ENCODE measurements at places on chromosomes 3 and 15. TPM values are rescaled to one million over a fixed set of nuclear protein-coding genes. Genes with fewer than 3 reads are reported as not detected.

The TMEM40 gene
- polyA plus RNA-seq: 2.3 TPM

DNA sequence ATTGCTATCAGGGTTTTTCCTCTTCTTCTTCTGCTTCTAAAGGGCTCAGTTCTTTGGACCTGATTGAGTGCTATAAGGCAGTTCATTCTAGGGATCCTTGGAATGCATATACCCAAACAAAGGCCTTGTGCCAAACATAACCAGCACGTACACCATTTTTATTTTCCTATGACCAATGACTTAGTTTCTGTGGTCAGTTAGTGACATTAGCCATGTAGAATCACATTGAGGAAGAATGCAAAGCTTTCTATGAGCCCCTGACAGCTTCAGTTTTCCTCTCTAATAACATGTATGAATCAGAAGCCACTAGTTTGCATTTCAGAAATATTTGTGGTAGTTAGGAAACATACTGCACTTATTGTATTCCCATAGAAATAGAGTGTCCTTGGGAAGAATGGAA, 240.0 kb downstream of the THRB start:
- no peak for DNase-seq

The TM6SF1 gene
- 5.0 TPM for polyA plus RNA-seq

DNA sequence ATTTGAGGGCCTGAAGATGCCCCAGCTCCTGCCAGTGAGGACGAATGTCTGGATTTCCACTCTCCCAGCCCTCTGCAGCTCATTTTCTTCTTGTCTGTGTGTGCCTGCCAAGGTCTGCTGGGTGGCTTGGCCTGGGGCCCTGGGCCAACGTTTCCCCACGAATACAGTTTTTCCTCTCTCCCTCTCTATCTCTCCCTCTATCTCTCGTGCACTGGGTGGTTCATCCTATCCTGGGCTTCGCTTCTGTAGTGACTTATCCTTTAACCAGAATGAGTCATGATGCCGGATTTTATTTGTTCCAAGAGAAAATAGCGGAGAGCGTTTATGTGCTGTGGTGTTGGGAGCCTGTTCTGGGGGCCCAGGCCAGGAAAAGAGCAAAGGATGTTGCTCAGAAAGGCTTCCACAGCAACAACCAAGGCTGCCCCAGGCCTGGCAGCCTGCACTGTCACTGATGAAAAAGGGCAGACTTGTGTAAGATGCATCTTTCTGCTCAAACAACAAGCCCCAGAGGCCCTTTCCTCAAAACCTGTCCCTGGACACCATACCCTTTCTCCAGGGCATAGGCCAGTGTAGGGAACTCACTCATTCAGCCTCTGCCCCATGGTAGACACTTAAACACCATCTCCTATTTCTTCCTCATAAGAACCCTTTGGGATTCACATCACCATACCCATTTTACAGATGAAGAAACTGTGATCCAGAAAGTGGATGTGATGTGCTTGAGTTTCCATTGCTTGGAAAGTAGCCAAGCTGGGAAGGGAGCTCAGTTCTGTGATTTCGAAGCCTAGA, 47.3 kb downstream of the ITGA11 start:
- DNase-seq: no peak

GRCh38 chr3:157475921-157476414, 27.2 kb downstream of the VEPH1 start:
- DNase-seq: no peak

- DNase-seq: no peak
These were observed 32.6 kb upstream of the PCSK6 start for GRCh38 chr15:101522091-101522490.

DNA sequence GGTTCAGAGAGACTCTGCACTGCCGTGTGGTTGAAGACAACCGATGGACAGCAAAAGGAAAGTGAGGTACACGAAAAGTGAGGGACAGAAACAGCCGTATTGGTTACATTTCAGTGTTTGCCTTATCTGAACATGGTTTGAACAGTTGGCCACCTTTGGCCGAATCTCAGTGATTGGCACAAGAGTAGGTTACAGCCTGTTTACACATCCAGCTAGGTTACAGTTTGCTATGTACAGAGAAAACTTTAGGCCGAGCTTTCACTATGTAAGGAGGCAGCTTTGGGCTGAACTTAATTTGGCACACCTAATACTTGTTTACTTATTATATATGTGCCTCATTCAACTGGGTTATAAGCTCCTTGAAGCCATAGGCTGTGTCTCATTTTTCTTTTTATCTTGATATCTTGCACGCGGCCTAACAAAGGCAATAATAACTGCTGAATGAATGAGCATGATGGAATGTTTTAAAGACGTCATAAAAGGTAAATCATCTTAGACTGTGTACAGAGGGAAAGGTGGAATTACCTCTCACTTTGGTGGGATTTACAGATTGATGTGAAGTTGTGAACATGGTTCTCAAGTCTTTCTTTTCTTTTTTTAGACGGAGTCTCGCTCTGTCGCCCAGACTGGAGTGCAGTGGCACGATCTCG, 17.2 kb upstream of the GREM1 start:
- no peak for DNase-seq

- no peak for DNase-seq
These were observed 35.8 kb downstream of the HCN4 start for GRCh38 chr15:73333001-73333400.

DNA sequence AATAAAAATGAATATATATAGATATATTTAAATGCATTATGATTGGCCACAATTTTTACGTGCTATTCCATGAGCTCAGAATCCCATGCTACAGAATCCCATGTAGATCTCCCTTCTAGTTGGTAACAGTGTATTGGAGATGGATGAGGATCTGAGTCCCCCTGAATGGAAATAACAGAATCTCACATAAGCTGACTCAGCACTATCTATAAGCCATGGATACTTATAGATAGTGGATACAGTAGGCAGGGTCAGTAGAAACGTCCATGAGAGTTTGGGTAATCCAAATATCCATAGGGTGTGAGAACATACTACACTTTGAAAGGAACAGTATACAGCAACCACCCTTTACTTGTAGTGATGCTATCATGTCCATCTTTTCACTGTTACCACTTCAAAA, 375.4 kb downstream of the EPHA6 start:
- DNase-seq: no peak

- DNase-seq: no peak
These were observed 45.8 kb downstream of the SMAD3 start for GRCh38 chr15:67110958-67111864.

The CEP63 gene
- 41.3 TPM for polyA plus RNA-seq

- no peak for DNase-seq
These were observed 45.6 kb downstream of the PEX5L start for GRCh38 chr3:179991104-179991503.

GRCh38 chr15:42736178-42736792, 643 bp downstream of the CDAN1 start:
- DNase-seq: peak; percentile 27

DNA sequence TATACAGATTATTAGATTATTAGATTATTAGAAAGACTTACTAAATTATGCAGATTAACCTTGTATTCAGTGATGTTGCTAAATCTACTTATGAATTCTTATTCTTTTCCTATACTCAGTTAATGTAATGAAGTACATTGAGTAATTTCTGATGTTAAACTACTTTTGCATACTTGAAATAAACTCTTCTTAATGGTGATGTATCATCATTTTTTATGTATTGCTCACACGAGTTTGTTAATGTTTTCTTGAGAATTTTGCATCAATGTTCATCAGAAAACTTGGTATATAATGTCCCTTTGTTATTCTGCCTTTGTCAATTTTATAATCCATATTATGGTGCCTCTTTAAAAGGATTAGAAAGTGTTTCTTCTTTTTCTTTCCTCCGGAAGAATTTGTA, 163.2 kb upstream of the COL8A1 start:
- DNase-seq: no peak

DNA sequence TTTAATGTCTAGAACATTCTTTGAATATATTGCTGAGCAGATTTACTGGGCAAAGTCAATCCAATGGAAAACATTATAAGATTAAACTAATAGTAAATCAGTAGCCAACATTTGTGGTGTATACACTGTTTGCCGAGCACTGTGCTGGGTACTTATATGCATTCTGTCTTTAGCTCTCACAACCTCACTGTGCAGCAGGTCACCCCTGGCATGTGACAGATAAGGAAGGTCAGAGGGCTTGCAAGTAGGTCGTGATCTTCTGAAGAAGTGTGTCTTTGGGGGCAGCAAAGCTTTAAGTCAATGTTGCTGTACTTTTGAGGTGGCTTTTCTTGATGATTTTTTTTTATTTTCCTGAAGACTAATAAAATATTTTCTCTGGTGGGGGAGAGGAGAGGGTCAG, 62.2 kb downstream of the TCAIM start:
- DNase-seq: no peak

The GABRG3 gene
- polyA plus RNA-seq: 10.4 TPM

- no peak for DNase-seq
These were observed 173.5 kb downstream of the TNIK start for GRCh38 chr3:171286580-171287249.

DNA sequence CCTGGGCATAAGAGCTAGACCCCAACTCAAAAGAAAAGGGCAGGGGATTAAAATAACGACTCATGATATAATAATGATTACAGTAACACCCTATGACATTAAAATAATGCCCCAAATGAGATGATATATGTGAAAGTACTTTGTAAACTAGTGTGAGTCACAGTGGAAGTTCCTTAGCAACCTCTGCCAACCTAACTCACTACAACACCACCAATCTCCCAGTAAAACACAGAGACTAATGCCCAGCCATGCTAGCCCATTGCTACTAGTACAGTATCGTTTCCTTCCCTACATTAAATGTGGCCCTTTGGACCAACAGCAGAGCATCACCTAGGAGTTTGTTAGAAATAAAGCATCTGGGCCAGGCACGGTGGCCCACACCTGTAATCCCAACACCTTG, 11.2 kb upstream of the ADAMTS7 start:
- DNase-seq: no peak

The EAF2 gene
- 3.6 TPM for polyA plus RNA-seq

GRCh38 chr15:72289597-72290325, 17.4 kb upstream of the PARP6 start:
- no peak for DNase-seq

DNA sequence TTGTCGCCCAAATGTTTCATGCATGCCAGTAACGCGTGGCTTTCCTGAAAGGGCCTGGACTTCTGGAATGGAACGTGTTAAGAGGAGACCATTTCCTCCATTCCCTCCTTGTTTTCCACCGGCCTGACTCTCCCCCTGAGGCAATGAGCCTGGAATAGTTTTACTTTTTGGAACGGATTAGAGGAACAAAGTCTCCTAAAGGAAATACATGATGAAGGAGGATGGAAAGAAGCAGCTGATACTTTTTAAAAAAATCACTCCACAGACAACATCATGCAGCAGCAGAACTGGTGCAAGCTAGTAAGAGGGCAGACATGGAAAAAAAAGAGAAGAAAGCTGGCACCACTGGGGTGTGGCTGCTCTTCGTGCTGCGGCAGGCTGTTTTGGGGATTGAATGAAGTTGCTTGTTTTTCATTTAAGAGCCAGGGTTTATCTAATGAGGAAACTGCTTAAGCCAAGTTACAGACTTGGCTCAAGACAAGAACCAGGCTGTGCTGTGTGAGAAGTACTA, 3.6 kb upstream of the KBTBD12 start:
- peak; percentile 71 for DNase-seq

DNA sequence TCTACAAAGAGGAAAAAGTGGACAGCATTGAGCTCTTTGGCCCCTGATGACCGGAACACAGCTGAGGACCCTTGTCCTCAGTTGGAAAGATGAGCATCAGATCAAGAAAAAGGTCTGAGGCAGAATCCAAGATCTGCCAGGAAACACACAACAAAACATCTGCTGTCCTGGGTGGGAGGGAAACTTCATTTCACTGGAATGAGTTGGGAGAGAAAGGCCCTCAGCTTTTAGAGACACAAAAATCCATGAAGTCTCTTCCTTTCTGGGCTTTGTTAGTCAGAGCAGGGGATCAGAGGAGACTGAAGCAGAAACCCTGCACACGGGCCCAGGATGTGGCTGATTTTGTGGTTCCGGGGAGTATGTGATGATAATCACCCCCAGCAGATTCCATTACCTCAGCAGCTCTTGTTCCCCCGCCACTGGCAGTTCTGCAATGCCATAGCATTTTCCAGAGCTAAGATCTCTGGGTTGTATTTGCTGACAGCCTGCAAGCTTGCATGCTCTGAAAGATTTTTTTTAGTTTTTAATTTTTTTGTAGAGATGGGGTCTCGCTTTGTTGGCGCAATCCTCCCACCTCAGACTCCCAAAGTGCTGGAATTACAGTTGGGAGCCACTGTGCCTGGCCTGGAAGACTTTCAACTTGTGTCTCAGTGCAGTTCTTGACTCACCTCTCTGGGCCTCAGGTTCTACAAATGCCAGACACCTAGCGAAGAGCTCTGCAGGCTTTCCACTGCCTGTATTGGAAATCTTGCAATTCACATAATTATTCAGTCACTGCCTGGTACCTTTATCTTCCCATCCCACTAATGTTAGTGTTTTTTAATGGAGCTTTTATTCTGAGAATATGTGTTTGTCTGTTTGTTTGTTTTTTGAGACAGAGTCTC, 5.8 kb upstream of the TATDN2 start:
- DNase-seq: no peak

The DYNLT2B gene
- polyA plus RNA-seq: 26.4 TPM

GRCh38 chr15:60563539-60564404, 84.8 kb upstream of the ICE2 start:
- DNase-seq: no peak

DNA sequence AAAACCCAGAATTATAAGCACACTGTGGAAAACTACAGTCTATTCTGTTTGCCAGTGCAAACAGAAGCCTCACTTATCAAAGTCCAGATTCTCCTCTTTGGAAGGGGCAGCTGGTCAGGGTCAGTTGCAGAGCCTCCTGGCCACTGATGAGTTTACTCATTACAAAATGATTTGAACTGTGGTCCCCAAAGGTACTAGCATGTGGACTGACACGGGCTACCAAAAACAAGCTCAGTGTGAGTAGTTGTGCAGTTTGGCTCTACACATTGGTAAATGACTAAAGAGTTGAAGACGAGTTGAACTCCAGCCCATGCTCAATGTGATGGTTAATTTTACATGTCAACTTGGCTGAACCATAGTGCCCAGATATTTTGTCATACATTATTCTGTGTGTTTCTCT, 221.5 kb downstream of the ZIC4 start:
- DNase-seq: no peak

The NR1I2 gene
- polyA plus RNA-seq: 0.63 TPM

DNA sequence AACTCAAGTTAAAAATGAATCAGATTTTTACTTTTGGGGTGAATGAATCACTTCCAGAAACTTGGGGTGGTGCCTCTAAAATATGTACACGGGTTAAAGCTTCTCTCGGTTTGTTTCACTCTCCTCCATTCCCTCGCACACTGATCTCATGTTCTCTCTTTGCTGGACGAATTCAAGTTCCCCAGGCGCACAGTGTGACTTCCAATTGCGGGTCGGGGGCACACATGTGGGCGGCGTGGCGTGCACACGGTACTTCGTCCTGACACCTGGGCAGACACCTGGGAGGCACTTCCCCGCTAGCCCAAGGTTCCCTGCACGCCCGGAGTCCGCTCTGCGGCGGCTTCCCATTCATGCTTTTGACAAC, 692 bp downstream of the SCAANT1 start:
- DNase-seq: no peak

GRCh38 chr15:35440265-35440664, 105.7 kb downstream of the DPH6 start:
- no peak for DNase-seq

The MCTP2 gene
- 31.9 TPM for polyA plus RNA-seq

GRCh38 chr15:99213187-99213811, 36.1 kb downstream of the TTC23 start:
- DNase-seq: peak; percentile 55

Data from right lung (tissue), 10 donors.